ENCODE measurements at places on chromosomes 16 and 17.
A peak's percentile ranks its signal among the peaks of the same experiment; 100 is the strongest.

DNA sequence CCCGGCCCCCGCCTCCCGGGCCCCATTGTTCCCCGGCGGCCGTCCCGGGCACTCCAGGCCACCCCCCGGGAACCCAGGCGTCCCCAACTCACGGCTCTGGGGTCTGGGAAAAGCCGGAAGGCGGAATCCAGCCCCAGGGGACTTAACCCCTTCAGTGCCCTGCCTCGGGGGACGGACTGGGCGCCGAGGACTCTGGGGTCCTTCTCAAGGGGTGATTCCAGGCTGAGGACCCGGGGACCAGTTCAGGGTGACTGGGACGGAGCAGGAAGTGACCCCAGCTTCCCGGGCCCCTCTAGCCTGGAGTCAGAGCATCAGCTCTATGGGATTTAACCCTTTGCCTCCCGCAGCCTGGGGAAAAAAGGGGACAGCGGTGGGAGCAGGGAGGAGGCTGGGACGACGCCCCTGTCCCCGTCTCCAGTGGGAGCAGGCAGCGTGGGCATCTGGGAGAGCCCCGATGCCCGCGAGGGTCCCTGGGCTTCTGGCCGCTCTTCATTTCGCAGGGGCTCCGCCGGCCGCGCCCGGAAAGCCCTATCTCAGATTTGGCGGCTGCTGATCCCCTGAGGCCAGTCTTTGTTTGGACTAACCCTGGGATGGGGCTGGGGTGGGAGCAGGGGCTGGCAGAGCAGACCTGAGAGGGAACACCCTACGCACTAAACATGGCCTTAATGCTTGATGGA, at the start of gene ZNF629:
Gene ZNF629, minus strand, starts transcription at position 270 of the 677 bp plus-strand sequence. CDS start 2,723 bp downstream, outside the sequence.
- DNase-seq: peak; percentile 67

DNA sequence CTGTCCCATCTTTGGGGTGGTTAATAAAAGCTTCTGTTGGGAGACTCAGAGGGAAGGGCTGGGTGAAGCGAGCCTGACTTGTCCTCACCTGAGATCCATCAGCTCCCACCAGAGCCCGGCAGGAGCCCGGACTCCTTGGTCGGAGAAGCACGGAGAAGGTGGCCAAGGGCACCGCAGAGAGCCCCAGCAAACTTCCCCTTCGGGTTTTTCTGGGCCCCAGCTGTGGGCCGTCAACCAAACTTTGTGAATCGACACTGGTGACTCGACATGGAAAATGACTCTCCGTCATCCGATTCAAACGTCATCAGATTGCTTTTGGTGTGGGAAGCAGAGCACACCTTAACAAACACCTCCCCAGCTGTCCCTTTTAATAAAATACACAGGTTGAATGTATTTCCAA, 21.4 kb downstream of the ENPP7 start:
- DNase-seq: no peak

DNA sequence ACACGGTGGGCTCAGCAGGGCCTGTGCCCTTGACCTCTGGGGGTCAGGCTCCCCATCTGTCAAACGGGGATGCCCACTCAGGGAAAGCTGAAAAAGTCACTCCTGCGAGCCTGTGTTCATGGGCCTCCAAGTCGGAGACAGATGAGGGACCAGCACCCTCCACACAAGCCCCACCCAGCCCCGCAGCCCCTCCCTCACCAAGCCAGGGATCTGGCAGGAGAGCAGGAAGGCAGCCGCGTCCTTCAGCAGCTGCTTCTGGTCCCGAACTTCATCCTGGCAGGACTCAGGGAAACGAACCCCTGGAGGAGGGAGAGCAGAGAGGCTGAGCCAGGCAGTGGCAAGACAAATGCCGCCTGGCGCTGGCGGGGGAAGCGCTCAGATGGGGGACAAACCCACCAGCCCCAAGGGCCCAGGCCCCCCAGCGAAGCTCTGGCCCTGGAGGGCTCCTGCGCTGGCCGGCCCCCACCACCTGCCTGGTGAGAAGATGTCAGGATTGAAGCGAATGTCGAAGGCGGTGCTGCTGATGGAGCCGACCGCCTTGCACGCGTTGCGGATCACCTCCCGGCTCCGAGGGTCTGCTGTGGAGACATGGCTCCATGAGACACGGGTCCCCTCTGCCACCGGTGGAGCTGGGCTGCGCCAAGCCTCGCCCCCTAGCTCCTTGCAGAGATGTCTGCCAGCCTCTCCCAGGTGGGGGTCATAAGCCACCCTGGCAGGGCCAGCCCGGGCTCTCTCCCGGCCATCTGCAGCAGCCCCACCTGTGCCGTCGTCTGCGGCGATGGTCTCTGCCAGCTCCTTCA, 15.4 kb downstream of the CLUH start:
- DNase-seq: no peak

- DNase-seq: peak; percentile 89
These were observed 40.1 kb downstream of the YPEL2 start for GRCh38 chr17:59371416-59372100.

GRCh38 chr16:27238591-27238990, 30.0 kb downstream of the NSMCE1 start:
- DNase-seq: no peak

- no peak for DNase-seq
These were observed 36.6 kb upstream of the NACA2 start for GRCh38 chr17:61627658-61628057.

- no peak for DNase-seq
These were observed 33.5 kb upstream of the CBX4 start for GRCh38 chr17:79872762-79873161.

DNA sequence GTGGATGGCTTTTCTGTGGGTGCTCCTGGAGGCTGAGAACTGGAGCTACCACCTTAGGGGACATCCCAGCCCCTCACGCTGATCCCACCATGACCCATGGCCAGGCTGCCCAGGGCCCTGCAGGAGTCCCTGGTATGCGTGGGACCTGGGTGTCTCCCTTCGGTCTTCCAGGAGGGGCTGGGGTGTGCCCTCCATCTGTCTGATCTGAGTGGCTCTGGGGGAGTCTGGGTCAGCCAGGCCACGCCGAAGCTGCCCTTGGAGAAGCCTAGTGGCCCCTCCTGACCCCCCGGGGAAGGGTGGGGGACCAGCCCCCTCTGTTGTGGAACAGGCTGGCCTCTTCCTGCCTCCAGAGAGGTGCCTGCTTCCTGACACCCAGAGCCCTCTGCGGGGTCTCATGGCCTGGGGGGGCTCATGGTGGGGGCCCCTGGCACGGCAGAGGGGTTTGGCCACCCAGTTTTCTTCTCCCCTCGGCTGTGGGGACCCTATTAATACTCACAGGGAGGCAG, 10.7 kb downstream of the BAIAP2 start:
- DNase-seq: no peak

GRCh38 chr16:72983241-72983640, 64.7 kb downstream of the ZFHX3 start:
- no peak for DNase-seq

- DNase-seq: no peak
These were observed 59.4 kb upstream of the TAC4 start for GRCh38 chr17:49907279-49907678.

DNA sequence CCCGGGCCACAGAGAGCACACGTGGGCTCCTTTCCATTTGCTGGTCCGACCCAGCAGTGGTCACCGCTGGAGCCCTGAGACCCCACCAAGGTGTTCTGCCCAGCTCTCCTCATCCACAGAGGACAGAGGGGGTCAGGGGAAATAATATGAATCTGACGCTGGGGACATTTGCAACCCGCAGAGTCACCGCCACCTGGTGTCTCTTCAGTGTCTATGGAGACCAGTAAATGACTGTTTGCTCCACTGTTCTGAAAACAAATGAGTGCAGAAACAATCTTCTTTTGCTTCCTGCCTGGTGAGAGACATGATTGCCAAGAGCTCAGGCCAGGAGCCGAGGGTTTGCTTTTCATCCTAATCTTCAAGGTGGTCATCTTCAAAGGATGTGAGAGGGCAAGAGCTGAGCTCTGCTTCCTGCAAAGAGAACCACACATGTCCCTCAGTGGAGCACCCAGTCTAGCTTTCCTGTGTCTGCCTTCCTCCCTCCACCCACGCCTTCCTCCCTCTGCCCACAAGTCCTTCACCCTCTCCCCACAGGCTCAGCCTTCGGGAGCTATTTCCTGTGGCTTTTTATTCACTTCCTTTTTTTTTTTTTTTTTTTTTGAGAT, 14.7 kb upstream of the KLHDC4 start:
- DNase-seq: no peak

DNA sequence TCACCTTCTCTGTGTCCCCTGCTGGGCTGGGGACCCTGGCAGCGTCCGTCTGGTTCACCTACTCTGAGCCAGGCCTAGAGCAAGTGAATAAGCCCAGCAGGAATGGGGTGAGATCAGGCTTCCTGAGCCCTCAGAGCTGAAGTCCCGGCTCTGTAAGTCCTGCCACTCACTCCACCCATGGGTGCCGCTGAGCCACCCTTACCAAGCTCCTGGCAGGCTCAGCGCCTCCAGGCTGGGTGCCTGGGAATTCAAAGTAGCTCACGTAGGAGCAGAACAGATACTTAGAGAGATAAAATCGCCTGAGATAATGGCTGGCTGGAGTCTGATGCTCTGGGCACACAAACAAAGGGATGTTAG, 9.8 kb upstream of the LASP1NB start:
- no peak for DNase-seq

- no peak for DNase-seq
These were observed 98.2 kb upstream of the NOL11 start for GRCh38 chr17:67619555-67619954.

DNA sequence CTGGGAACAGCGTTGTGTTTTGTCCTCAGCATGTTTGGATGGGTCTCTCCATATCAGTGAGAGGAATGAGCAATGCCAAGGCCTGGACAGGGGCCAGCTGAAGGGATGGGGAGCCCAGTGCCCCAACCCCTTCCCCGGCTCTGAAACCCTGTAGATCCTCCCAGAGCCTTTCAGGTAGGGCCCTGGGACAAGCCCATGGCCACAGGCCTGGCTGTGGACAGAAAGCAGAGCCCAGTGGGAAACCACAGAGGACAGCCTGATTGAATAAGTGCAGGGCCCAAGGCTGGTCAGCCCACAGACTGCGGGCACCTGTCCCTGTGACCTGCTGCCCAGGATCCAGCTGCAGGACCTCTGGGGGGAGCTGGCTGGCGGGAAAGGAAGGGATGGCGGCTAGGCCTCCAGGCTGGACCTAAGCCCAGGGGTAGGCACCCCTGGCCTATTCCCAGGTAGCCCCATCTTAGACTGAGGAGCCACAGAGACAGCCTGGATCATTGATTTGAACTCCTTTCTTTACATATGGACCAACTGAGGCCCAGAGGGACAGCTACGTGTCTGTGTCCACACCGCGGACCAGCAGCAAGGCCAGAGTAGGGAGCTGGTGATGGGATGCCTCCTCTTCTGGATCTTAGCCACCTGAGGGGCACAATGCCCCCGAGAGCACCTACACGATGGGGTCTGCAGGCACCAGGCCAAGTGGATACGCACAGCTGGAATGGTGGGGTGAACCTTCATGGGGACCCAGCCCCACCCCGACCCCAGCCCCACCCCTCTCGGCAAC, 1.3 kb downstream of the CCDC102A start:
- DNase-seq: no peak

DNA sequence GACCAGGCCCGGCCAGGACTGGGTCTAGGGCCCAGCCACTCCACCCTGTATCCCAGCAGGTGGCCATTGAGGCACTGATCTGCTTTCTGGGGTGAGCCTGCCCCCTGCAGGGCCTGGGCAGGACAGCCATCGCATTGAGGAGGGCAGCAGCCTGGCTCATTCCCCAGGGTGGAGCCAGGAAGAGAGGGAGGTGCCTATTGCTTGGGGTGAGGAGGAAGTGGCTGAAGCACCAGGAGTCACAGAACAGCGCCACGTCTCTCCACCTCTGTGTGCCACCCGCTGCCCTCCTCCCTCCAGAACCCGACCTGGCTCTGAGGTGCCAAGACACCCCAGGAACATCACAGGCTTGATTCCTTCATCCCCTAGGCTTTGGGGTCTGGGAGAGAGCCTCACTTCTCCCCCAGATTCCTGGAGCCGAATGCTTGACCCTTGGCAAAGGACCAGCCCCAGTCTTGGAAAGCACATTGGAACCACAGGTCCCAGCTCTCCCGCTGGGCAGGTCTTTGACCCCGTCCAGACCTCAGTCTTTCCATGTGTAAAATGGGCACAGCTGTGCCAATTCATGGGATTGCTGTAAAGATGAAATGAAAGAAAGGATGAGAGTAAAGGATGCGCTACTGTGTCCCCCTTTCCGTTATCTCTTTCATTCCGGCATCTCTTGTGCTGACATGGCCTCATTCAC, 7.2 kb upstream of the KRT36 start:
- DNase-seq: peak; percentile 76

GRCh38 chr16:90002759-90003158, 16.5 kb downstream of the DBNDD1 start:
- peak; percentile 36 for DNase-seq

Measured in psoas muscle (tissue), 8 donors.